Vagina (tissue), 2 donors: ENCODE measurements at places on chromosomes 13 and 19.

GRCh38 chr13:78595495-78596398 is 7.6 kb downstream of the POU4F1 start:
- DNase-seq: no peak

DNA sequence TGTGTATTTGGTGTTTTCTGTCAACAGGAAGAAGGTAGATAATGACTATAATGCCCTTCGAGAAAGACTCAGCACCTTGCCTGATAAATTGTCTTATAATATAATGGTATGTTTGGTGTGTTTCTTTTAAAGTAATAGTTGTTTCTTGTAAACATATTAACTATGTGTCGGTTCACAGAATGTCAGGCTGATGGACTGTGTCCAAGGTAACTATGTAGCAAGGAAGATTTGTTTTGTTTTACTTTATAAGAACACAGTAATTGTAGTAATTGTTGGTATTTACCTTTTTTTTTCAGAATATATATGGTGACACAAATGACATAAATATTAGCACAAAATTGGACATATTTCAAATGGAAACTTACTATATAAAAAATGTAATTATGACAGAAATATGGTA is 43.2 kb downstream of the URI1 start:
- DNase-seq: no peak

DNA sequence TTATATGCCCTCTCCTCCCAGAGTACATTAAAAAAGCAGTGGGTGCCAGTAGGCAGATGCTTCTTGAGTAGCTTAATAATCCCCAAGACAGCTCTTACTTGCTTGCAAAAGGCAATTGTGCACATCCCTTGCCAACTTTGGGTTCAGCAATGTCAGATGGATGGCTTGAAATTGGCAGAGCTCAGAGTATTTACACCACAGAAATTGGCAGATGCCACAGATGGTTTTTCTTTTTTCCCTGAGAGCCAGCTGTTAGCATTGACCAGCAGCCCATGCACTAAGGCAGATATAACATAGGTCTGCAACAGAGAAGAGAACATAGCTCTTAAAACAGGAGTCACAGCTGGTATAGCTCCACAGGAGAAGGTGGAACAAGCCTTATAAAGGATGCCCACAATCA is 18.4 kb upstream of the RNASEH2B start:
- DNase-seq: no peak

DNA sequence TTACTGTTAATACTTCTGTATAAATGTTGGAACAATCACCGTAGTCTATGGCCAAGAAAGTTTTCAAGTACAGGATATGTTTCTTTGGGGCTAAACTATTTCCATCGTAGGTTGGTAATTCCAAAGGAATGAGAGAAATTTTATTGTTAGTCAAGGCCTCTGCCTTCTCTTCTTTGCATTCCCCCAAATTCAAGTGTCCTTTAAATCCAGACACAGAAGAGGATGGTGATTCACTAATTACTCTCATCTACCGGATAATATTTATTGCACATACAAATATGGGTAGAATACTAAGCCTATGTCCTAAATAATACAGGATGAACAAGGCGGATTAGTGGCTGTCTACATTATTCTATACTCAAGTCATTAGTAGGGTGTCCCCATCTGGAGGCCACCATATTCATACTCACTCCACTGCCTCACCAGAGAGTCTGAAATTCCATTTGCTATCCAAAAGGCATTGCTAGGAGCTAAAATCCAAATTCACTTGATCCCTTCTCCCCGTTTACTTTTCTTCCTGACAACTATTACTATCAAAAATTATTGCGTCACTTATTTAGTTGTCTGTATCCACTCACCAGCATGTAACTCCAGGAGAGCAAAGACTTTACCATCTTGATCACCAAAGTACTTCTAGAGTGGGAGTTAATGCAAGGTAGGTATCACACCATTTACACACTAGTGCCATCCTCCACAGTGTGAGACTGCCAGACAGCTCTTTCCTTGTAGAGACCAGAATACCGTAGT is 82.4 kb upstream of the SGCG start:
- no peak for DNase-seq

DNA sequence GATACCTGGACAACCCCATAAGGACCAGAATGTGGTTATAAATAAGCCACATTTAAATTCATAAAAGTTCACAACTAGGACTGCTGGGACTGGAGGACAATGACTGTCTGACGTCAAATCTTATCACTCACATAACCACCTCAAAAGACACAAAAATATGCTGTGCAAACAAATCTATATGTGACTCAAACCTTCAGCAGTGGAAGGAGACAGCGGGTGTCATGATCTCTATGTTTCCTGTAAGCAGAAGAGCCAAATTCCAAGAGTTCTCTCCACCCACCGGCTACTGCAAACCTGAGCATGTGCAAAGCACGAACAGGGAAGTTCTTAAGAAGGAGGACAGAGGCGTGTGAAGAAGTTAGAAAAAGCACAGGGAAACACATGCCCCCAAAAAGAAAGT is 113.2 kb downstream of the MYCBP2 start:
- DNase-seq: no peak

GRCh38 chr13:23231241-23231640 is 50.5 kb downstream of the SGCG start:
- DNase-seq: no peak

DNA sequence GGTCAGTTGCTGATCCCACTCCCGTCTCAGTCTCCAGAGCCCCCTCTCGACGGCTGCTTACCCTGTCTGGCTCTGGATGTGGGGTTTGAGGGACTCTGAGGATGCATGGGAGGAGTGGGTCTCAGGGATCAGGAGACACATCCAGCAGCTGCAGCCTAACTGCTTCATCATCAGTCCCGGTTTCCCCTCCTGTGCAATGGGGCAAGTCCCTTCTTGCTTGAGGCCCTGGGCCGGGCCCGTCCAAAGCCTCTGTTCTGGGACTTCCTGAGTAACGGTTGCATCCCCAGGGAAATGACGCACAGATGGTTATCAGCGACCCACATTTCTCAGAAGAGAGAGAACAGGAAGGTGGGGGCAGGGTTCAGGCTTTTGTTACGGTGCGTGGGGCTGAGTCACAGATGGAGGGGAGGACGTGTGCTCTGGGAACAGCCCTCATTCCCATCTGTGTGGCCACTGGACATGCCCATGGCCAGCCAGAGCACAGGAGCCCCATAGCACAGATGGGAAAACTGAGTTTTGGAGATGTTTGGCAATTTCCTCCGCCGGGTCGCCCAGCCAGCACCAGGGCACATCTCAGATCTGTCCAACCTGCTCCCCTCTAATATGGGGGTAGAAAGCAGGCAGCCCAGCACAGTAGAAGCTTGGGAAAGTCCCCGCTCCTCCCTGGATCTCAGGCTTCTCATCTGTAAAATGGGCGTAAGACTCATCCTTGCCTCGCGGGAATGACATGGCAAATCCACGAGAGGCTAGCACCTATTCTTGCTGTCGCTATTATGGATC is 19.3 kb downstream of the GNA15 start:
- peak; percentile 94 for DNase-seq
